ENCODE measurements at places on chromosomes 5 and 9. TPM values are rescaled to one million over a fixed set of nuclear protein-coding genes. Genes with fewer than 3 reads are reported as not detected.

DNA sequence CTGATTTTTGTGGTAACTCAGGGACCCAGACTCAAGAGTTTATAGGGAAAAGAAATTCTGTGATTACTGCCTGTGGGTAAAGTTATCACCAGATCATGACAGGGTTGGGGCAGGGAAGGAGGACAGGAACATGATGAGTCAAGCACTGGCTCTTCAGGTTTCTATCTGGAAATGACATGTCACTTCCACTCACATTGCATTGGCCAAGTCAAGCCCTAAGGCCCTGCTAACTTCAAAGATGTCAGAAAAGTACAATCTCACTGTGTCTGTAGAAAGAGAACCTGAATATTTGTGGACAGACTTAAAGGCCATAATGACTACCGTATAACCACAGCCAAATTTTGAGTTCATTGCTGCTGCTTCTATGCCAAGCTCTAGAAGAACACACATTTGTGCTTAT, 187.7 kb downstream of the TLE4 start:
- H3K4me1 ChIP-seq: no peaks in the 10 kb centered on the region
- H3K27ac ChIP-seq: no peak overlapping the region
- DNase-seq: no peak
- H3K27me3 ChIP-seq: no peaks in the 10 kb centered on the region

The PCDHGC4 gene
- 8.0 TPM for total RNA-seq

GRCh38 chr5:67000794-67001475, 195.7 kb downstream of the CD180 start:
- no peak overlapping the region for H3K4me3 ChIP-seq
- H3K36me3 ChIP-seq: no peaks in the 10 kb centered on the region
- DNase-seq: no peak
- H3K4me1 ChIP-seq: no peaks in the 10 kb centered on the region

The CD72 gene
- total RNA-seq: not detected

The PURA gene
- 48.9 TPM for total RNA-seq

Measured in uterus (tissue), 4 donors.